Large intestine (tissue), 12 donors: ENCODE measurements at places on chromosomes 11 and 22. TPM values are rescaled to one million over a fixed set of nuclear protein-coding genes. Genes with fewer than 3 reads are reported as not detected.

Gene KCTD14
- 3.1 TPM for polyA plus RNA-seq

Gene OR56B1
- not detected for polyA plus RNA-seq

Gene YPEL4
- 2.6 TPM for polyA plus RNA-seq

Gene RASD2
- 4.7 TPM for polyA plus RNA-seq

Gene FERMT3
- polyA plus RNA-seq = 28.5 TPM

- DNase-seq = peak; percentile 37
Observed at GRCh38 chr22:44085743-44086270, 61.7 kb downstream of the PARVB start.

DNA sequence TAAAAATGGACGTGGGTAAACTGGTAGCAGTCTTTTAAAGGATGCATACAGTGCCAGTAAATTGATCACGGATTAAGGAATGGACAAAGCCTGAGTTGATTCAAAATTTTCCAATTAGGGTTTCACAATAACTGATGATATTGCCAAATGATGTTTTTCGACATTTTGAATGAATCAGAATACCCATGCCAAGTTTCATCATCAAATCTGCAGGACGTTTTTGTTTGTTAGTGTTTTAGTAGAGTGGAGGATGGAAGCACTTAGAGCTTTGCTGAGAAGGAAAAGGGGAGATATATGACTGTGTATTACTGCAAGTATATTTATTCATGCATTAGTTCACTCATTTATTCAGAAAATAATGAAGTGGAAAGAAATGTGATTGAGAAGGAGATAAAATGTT is 78.3 kb downstream of the SLC17A6 start:
- DNase-seq = no peak

GRCh38 chr11:95487391-95487790 is 256.4 kb upstream of the SESN3 start:
- DNase-seq = no peak

- peak; percentile 87 for DNase-seq
Observed at GRCh38 chr22:37639070-37639760, at the start of gene SH3BP1. Gene SH3BP1, plus strand, starts transcription at chr22:37639669. Its CDS starts 119 bp downstream, at chr22:37639788.

DNA sequence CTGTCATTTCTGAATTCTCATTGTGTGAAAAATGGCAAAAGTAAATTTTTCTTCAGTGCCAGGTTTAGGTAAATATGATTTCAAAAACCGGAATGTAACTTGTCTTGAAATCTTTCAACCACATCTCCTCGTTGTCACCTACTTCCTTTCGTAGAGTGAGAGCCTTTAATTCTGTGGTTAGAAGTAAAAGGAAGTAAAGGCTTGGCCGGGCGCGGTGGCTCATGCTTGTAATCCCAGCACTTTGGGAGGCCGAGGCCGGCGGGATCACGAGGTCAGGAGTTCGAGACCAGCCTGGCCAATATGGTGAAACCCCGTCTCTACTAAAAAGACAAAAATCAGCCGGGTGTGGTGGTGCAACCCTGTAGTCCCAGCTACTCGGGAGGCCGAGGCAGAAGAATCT is 29.8 kb downstream of the SGSM3 start:
- no peak for DNase-seq

DNA sequence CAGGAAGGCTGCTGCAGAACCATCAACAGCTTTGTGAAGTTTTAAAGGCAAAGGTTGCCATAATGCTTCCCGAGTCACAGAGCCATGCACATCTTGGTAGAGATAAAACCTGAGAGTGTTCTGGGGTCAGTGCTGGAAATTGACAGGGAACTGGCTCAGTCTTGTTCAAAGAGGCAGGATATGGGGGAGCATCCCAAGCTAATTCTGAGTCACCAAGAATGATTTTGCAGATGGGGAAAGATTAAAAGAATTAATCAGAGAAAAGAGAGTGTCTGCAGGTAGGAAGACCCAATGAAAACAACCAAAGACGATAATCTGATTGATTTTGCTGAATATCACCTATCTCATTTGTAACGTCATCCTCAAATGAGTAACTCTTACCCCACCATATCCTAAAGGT is 99.9 kb upstream of the CD44 start:
- DNase-seq = no peak

DNA sequence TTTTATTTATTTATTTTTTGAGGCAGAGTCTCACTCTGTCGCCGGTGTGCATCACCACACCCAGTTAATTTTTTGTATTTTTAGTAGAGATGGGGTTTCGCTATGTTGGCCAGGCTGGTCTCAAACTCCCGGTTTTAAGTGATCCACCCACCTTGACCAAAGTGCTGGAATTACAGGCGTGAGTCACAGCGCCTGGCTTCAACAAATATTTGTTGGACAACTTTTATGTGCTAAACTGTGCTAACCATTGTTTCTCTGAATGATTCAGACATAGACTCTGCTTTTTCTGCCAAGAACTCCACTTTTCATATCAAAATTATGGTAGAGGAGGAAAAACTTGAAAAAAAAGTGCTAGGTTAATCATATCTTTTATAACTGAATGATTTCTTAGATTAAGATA is 36.3 kb downstream of the MMP7 start:
- peak; percentile 48 for DNase-seq

GRCh38 chr11:57312511-57313021 is 12.2 kb downstream of the TNKS1BP1 start:
- no peak for DNase-seq

DNA sequence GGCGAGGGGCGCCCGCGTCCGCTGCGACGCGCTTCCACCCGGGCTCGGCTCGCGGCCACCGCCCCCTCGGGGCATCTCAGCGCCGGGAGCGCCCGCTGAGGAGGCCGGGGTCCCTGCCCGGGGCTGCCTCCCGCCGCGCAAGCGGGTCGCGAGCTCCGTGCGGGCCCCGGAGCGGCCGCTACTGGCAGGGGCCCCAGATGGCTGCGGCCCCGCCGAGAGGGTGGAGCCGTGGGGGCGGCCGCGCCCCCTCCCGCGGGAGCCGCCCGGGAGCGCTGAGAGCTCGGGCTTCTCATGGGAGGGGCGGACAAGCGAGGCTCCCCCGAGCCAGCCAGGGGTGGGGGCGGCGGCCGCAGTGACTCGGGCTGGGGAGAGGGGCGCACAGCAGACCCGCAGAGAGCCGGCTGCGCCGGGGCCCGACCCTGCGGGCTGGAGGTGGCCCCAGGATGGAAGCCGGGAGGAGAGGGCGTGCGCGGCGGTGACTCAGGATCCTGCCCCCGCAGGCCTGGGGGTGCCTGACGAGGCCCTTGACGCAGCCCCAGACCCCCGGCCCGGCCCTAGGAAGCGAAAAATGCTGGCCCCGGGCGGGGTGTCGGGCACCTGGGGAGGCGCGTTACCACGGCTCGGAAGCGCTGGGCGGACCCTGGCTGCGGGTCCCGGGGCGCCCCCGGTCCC is 603 bp upstream of the ZFTA start:
- DNase-seq = no peak

- DNase-seq = no peak
Observed at GRCh38 chr22:27386186-27386585, 415.4 kb downstream of the MN1 start.

GRCh38 chr11:70876685-70877084 is 375.7 kb downstream of the SHANK2 start:
- no peak for DNase-seq

DNA sequence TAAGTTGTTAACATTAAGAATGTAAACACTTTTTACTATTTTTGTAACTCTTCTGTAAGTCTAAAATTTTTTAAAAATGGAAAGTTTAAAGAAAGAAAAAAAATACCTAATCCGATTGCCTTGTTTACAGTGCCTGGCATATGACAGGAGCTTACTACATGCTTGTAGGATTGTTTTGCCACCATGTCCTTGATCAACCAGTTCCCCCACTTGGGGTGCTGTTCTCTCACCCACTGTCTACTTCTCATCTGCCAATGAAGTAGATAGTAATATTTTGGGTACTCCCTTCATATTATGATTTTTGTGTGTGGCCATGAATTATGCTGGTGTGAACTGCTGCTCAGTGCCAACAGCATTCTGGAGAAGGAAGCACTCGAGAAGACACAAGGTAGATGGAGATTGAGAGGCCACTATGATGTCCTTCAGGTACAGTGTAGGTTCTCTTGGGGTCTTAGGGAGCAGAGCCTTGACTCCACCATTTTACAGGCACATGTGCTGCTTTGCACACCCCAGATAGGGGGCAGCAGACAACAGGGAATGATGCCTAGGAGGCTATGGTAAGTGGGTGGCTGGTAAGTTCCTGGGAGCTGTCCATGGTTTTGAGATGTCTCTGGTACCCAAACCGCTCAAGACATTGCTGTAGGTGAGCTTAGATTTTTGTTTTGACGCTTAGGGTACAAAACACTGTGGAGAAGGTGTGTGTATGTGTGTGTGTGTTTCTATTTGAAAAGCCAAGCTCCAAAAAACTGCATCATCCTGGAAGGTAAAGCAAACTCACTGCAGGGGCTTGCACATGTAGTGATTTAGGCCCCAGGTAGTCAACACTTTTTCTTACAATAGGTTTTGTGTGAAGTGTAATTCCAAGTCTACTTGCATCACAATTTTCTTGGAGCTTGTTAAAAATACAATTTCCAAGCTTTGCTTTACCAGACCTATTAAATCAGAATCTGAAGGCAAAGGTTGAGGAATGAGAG is 494.5 kb upstream of the LARGE1 start:
- peak; percentile 67 for DNase-seq

- peak; percentile 75 for DNase-seq
Observed at GRCh38 chr11:129374993-129375750, 476 bp upstream of the BARX2 start.

DNA sequence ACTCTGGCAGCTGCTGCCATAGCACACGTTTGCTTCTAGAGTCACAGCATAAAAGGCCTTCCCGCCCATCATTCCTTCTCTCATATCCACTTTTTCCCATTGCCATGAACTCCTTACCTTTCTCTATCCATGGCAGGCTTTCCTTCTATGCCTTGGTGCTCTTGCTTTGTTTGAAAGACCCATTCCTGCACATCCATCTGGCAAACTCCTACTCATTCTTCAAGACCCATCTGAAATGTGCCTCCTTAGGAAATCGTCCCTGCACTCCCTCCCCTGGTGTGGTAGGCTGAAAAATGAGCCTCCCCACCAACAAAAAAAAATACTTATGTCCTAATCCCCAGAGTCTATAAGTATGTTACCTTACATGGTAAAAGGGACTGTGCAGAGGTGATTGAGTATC is 100.3 kb downstream of the TENM4 start:
- DNase-seq = no peak

DNA sequence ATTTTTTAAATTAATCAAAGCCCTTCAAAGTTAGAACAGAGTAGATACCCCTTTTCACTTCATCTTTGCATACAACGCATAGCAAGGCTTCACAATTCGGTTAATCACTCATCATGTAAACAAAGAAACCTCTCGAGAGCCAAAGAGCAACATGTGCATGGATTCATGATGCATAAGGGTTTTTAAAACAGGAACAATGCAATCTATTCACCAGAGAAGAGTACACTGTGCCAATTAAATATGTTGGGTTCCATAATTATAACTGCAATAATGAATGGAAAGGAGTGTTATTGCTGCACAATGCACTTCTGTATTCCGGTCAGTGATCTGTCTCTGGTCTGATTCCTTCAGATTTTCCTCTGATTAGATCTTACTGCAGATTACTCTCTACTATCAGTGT is 45.3 kb downstream of the CADM1 start:
- no peak for DNase-seq

DNA sequence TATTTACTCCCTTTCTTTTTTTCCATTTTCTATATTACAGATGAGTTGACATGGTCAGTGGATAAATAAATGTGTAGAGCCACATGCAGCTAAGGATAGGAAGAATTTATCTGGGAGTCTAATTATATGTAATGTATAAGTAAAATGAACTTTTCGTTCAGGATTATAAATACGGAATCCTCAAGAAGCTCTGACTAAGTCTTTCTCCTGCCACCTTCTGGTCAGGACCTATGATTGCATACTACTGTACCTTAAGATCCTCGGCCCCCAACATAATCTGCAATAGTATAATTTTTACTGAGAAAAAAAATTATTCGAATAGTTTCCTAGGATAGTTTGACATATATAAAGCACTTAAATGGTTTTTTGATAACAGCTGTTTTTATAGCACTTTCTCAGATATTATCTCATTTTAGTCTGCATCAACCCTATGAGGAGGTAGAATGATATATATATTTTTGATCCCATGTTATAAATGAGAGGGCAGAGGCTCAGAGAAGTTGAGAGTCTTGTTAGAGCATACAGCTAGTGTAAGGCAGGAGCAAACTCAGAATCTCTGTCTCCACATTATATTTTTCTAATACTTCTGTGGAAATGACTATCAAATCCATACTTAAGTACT is 36.1 kb downstream of the CCDC90B start:
- DNase-seq = no peak

DNA sequence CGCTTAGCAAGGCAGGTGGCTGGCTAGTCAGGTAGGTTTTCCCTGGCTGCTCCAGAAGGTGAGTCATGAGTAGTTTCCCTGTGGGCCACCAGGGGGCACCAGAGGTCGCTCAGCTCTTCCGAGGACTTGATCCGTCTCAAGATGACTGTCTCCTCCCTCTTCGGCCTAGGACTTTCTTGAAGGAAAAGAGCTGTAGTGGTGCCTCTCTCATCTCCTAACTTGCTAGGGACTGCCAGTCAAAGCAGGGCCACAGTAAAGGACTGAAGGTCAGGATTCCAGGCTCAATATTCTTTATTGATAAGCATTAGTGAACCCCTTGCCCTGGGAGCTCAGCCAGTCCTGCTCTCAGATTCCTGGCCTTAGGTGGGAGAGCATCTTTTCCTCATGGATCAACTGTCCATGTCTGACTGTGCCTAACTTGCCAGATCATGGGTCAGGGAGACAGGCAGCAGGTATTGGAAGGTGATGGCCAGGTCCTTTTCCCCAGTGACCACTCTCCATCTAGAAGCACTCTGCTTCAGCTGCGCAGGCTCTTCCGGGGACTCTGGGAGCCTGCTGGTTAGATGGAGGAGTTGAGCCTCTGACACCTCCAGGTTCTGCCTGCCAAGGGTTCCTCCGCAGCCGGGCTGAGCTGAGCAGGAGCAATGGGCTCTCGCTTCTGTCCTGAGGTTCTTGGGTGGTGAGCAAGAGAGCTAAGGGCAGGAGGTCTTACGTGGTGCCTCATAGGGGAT is 1.9 kb downstream of the POLD4 start:
- DNase-seq = peak; percentile 86

DNA sequence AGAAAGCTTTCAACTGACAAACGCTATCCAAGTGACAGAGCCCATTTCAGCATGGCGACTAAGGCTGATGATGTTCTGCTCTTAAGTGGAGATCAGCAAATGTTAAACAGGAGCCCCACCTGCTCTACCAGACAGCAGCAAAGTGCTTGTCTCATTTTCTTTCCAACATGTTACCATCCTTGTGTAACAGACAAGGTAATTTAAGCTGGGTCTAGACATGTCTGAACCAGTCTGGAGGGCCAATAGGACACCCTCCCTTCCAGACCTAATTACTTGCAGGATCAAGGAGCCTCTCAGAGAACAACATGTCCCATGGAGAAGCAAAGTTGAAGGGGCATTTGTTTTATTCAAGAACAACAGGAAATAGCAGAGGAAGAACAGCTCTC is 3.9 kb upstream of the LMO2 start:
- DNase-seq = no peak

DNA sequence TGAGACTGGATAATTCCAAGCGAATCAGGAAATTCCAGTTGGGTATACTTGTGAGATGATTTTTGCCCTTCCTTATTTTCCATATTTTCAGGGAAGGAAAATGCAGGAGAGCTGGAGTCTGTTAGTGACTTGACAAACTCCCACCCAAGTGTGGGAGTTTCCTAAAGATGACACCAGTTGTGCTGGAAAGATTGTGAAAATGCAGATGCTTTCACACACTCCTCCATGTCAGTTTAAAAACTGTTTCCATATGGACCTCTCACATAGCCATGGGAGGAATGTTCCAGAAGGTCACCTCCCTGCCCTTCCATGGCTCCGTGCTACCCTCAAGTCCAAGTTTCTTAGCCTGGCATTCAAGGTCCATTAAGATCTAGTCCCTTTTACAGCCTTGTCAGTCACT is 350.7 kb upstream of the NARS2 start:
- no peak for DNase-seq
